GDM1 (cell line): ENCODE measurements at places on chromosomes 12 and 14.
A peak's percentile ranks its signal among the peaks of the same experiment; 100 is the strongest.

- no peak for DNase-seq
These were observed 84.9 kb downstream of the NCOR2 start for GRCh38 chr12:124482567-124482893.

GRCh38 chr12:20463913-20464524 lies 95.7 kb downstream of the PDE3A start:
- no peak for DNase-seq

DNA sequence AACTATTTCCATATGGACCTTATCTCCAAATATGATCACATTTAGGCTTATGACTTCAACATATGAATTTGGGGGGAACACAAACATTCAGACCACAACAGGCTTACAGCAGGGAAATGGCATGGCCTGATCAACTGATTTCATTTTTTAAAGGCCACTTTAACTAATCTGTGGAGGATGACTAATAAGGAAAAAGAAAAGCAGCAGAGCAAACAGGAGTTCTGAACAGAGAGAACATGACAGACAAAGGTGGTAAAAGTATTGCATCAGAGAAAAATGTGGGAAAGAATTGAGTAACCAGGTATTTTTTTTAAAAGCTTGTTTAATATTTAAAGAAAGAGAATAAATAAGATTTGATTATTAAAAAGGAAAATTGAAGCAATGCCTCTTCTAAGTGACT lies 366.1 kb upstream of the TMPO start:
- no peak for DNase-seq

- peak; percentile 49 for DNase-seq
These were observed 37.5 kb downstream of the CCNK start for GRCh38 chr14:99518441-99519346.

DNA sequence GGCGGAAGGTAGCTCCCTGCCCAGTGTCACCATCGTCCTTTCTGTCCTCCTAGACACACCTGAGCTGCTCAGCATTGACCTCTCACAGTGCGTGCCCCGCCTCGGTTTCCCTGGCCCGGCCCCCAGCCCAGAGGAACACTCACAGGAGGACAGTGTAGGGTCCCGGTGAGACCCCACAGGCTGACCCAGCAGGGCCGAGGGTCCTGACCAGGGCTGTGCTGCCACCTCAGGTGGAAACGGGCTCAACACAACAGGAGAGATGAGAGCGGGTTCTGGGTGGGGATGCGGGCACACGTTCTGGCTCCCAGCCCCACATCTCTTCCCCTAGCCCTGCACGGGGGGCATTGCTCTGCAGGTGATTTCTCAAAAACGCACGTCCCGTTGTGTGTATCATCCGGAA lies 98.1 kb downstream of the PIWIL1 start:
- DNase-seq, result no peak

- DNase-seq, result no peak
These were observed 485.7 kb downstream of the ZFP36L1 start for GRCh38 chr14:68306934-68307789.

DNA sequence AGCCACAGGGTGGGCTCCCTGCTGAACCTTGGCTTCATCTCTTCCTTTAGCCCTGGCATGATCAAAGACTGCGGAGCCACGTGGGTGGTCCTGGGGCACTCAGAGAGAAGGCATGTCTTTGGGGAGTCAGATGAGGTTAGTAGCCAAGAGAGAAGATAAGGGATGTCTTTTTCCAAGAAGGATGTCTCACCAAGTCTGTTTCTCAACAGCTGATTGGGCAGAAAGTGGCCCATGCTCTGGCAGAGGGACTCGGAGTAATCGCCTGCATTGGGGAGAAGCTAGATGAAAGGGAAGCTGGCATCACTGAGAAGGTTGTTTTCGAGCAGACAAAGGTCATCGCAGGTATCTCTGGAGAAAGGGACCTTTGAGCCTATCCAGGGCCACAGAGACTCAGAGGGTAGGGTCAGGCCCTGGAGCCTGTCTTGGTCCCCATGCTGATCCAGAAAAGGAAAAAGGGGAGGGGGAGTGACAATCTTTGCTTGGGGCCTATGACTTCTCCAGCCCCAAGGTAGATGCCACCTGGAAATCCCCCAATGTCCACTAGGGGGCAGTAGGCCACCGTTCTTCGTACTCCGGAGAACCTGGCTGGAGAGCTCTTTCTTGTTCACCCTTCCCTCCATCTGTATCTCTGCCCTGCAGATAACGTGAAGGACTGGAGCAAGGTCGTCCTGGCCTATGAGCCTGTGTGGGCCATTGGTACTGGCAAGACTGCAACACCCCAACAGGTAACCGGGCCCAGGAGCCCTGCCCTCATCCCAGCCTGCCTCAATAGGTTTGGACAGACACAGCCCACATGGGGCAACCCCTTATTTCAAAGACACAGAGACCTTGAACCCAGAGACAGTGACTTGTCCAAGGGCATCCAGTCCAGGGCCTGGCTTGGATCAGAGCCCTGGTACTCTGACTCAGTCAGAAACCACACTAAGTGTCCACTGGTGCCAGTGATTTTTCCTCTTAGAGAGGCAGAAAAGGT lies 2.0 kb downstream of the TPI1 start:
- peak; percentile 58 for DNase-seq
